CMK (cell line): ENCODE measurements at places on chromosomes 2 and 18.

GRCh38 chr18:26383454-26384270 lies 157.4 kb downstream of the TAF4B start:
- peak; percentile 8 for DNase-seq

DNA sequence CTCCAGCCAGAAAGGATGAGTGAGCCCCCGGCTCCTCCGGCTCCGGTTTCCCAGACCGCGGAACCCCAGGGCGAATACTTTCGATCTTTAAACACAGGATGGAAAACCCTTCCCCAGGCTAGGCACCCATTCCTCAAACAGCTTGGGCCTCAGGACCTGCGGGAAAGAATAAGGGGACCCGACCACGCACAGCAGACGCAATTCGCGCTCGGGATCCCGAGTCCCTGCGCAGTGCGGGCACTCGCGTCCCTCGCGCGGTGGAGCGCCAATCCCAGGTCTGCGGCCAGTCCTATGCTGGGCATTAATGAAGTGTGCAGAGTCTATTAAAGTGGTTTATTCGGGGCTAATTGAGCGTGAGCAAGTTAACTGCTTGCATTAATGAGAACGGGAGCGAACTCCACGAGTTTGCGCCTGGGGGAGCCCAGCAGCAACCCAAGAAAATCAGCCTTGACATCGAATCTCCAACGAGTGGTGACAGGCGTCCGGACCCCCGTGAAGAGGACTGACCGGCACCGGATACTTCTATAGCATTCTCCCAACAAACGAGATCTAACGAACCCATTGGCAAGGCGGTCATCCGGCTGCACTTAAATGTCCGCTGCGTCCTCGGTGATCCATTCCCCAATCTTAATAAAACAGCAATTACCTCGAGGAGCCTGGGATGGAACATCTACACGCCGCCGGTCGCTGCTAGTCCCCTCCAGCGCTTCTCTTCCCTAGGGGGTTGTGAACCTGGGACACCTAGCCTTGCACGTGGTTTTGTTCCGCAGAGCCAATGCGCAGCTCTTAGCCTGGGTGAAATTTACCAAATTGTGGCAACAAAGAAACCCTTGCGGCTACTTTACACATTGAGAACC lies 1.6 kb downstream of the OSR1 start:
- no peak for DNase-seq

DNA sequence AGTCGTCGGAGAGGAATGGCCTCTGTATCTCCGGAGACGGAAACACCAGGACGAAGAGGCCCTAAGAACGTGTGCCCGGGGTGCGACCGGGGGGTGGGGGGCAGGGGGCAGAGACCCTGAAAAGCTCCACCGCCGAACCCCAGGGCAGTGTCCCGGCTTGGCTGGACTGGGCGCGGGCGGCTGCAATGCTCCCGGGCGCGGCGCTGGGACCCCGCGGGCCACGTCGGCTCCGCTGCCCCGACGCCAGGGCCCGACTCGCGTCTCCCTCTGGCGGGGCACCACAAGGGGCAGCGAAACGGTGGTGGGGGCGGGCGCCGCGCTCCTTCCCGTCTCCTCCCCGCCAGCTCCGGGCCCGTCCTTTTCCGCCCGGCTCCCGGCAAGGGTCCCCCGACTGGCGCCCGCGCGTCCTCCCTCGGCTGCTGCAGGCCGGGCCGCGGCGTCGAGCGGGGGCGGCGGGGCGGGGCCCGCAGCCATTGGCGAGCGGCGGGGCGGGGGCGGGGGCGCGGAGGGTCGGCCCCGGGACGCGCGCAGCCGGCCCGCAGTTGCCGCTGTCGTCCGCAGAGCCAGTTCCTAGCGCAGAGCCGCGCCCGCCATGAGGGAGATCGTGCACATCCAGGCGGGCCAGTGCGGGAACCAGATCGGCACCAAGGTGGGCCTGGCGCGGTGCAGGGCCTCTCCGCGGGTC lies at the start of gene TUBB6:
Gene TUBB6 (plus strand): TSS at position 541 of the 685 bp plus-strand sequence. CDS start 52 bp downstream, at position 593.
- no peak for DNase-seq

DNA sequence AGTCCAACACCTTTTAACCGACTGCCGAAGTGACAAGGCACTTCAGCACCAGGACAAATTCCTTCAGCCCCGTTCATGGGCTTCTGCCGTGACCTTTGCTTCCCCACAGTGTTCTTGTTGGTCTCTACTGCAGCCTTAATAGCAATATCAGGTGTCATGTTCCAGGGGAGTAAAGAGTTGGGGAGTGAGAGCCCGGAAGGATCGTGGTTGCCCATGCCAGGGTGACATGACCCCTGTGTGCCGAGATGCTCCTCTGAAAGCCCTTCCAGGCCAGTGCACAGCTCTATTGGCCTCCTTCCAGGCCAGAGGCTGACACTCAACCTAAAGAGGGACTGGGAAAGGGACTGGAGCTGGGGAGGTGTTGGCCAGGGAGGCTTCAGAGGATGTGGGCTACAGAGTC lies 279.2 kb downstream of the CYRIA start:
- DNase-seq, result no peak

DNA sequence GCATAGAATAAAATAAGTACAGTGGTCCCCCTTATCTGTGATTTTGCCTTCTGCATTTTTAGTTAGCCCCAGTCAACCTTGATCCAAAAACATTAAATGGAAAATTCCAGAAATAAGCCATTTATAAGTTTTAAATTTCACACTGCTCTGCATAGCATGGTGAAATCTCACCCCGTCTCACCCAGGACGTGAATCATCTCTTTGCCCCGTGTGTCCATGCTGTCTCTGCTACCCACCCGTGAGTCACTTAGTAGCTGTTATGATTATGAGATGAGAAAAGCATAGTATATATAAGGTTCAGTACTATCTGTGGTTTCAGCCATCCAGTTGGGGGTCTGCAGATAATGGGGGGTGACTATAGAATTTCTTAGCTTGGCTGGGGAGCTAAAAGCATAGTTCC lies 67.3 kb downstream of the RHBDD1 start:
- DNase-seq, result no peak
